ENCODE measurements at places on chromosomes 11 and 22.

GRCh38 chr22:45648301-45649117, 23.1 kb upstream of the ATXN10 start:
- no peak for DNase-seq

GRCh38 chr11:134636071-134636470, 224.0 kb upstream of the B3GAT1 start:
- no peak for DNase-seq

- DNase-seq, result no peak
These were observed 305.8 kb upstream of the NCAM1 start for GRCh38 chr11:112655371-112655770.

- DNase-seq, result no peak
These were observed 45.5 kb downstream of the APIP start for GRCh38 chr11:34870548-34871196.

- no peak for DNase-seq
These were observed 29.8 kb downstream of the TEAD1 start for GRCh38 chr11:12704049-12704448.

DNA sequence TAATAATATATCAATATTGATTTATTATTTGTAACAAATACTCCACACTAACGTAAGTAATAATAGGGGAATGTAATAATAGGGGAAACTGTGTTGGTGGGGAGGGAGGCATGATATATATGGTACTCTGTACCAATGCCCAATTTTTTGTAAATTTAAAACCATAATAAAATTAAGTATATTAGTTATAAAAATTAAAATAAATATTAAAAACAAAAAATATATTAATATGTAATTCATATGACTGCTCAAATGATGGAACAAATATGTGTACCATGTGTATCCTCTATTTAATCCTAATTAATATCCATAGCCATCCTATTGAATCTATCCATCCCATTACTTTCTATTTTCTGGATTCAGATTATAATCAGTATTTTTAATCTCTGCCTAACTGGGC, 578.0 kb downstream of the KCNA4 start:
- no peak for DNase-seq

DNA sequence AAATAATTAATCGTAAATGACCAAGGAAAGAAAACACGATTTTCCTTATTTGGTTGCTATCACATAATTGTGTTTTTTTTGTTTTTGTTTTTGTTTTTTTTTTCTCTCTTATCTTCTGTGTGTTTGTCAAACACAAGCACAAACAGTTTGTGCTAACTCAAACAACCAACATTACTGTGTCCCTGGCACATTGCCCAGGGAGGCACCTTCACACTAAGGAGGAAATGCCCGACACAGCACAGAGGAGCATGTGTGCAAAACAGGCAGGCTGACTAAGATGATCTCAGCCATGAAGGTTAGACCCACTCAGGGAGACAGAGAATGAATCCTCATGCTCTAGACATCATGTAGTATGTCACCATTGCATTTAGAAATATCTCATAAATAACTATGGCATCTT, 130.1 kb downstream of the SOX6 start:
- no peak for DNase-seq

- no peak for DNase-seq
These were observed 76.8 kb downstream of the JAM3 start for GRCh38 chr11:134145715-134146114.

DNA sequence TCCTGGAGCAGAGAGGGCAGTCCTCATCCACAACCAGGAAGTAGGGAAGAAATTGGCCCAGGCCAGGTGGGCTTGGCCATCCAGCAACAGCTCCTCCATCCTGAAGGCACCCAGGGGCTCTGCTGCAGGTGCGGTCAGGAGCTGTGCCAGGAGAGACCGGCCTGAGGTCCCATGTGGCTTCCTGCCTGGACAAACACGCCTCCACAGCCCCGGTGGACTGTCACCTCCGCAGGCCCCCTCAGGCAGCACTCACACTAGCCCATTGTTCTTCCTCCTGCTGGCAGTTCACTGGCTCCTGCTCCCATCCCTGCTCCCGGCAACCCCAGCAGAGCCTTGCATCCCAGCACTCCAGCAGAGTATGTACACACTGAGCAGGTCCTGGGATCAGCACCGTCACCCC, 16.0 kb upstream of the POU2AF1 start:
- no peak for DNase-seq

DNA sequence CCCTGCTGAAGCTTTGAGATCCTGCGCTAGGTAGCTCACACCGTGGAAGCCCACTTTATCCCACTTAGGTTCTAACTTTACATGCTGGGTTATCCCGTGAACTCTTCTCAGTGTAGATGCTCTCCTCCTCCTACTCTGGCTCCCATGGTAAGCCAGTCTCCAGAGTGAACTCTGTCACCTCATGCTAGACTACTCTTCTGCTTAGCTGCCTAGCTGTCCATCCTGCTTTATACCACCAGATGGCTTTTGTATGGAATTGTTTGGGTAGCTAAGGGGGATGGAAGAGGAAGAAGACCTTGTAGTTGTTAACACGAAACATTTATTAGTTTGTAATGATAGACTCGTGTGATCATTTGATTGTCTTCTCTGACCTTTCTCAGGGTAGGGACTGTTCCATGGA, 46.8 kb downstream of the EMSY start:
- DNase-seq, result no peak

DNA sequence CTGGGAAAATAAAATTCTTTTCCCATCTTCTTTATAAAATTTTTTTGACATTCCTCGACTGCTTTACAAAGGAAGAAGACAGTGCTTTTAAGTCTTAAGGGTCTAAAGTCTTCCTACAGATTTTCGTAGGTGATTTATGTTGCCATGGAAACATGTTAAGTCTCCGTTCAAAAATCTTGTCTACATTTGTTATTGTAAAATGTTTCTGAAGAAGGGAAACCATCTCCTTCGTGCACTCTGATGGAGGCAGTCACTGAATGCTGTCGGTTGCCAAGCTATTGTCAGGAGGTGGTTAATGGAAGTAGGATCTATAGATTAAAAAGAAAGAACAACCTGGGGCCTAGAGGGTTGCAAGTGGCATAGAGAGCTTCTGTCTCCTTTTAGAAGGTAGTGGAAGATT, 52.6 kb downstream of the MAP6 start:
- no peak for DNase-seq

GRCh38 chr22:27097506-27097905, 440.1 kb downstream of the MIAT start:
- DNase-seq, result no peak

GRCh38 chr11:61869429-61869707, 22.0 kb downstream of the FADS3 start:
- no peak for DNase-seq

DNA sequence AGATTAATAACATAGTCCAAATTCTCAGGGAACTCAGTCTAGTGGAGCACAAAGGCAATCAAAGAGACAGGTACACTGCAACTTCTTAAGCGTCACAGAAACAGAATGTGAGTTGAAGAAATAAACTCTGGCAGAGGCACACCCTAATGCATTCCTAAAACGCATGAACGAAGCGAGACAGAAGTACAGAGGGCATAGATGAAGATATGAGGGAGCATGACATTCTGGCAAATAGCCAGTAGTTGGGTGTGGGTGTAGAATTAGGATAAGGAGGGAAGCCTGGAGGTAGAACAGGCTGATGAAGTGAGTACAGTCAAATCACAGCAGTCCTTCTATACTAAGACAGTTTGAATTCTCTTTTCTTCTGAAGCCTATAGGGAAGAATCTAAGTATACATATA, 838.7 kb upstream of the API5 start:
- DNase-seq, result no peak

DNA sequence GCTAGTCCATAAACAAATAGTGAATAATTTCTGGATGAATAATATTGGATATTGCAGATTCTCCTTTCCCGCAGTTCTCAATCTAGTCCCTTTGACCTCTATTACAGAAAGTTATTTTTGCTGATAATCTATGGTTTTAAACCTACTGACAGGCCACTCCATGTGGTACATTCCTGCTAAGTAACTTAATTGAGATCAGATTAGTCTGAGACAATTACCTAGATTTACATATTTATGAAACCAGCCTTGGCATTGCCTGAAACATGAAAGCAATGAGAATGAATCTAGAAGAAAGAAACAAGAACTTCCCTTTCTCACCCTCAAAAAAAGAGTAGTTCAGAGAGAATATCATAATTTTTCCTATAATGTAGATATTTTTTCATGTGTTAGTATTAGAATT, 964.2 kb downstream of the JRKL start:
- no peak for DNase-seq

- no peak for DNase-seq
These were observed 198.3 kb upstream of the PGR start for GRCh38 chr11:101327908-101328307.

GRCh38 chr11:126415128-126415527, 59.6 kb downstream of the ST3GAL4 start:
- DNase-seq, result no peak

GRCh38 chr11:134289789-134290188, 13.6 kb downstream of the GLB1L3 start:
- DNase-seq, result no peak

DNA sequence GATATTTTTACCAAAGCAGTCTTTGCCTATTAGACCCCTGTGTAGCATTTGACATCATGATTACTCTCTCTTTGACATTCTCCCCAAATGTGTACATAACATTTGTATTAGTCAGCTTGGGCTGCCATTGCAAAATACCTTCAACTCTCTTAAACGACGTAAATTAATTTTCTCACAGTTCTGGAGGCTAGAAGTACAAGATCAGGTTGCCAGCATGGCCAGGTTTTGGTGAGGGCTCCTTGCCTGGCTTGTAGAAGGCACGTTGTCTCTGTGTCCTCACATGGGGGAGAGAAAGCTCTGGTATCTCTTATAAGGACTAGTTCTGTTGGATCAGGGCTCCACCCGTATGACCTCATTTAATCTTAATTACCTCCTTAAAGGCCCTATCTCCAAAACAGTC, 12.3 kb upstream of the DLAT start:
- DNase-seq, result no peak

GRCh38 chr11:2276280-2277007, 6.1 kb upstream of the ASCL2 start:
- DNase-seq, result no peak

GRCh38 chr22:38718414-38718813, 12.7 kb downstream of the GTPBP1 start:
- no peak for DNase-seq

DNA sequence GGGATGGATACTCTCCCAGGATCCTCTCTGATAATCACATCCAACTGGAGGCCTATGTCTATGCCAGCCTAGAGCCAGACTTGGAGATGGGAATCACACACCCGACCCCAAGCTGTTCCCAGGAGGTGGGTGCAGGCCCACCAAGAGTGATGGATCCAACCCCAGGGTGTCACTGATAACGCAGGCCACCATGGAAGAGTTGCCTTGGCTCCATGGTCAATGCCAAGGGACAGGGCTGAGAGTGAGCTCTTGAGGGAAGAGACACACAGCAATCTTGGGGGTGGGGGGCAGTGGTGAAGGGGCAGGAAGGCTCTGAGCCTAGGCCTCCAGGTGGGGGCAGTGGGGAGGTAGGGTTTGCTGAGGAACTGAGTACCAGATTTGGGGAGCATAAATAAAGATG, 16.9 kb downstream of the TUB start:
- DNase-seq, result no peak

Measured in activated CD4-positive, alpha-beta T cell treated with anti-CD3 and anti-CD28 coated beads, Interleukin-2, amount 50 U/mL, for 4 hours (primary cell).